ENCODE measurements at places on chromosomes 5 and 9.
A peak's percentile ranks its signal among the peaks of the same experiment; 100 is the strongest.

DNA sequence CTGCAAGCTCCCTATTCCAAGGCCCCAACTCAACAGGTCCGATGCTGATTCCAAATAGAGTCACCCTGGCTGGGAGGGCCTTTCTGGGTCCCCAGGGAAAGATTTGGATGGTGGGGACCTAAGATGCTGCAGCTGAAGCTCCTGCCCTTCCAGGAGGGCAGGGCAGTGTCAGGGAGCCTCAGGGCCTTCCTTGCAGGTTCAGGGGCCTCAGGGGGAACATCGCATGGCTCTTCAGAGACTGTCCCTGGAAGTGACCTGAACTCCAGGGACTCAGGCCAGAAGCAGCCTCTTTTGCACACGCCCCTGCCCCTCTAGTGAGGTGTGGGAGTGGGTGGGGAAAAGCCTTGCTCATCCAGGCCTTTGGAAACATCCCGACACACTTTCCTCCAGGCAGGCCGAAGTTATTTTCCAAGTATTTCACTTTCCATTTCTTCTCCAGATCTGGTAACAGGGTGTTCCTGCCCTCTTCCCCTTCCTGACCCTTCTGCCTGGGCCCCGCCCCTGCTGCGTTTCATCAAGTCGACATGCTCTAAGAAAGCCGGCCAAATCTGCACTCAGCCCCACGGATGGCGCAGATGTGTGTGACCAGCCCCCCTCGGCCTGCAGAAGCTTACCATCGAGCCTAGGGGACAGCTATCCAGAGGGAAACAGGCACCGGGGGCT is 159.5 kb downstream of the FGF18 start:
- H3K27ac ChIP-seq = no peak overlapping the region
- H3K4me3 ChIP-seq = no peak overlapping the region
- DNase-seq = no peak
- peaks cover 4% of the 10 kb centered on the region for H3K27me3 ChIP-seq
- no peaks in the 10 kb centered on the region for H3K36me3 ChIP-seq

GRCh38 chr5:81750308-81751008 is 439 bp downstream of the SSBP2 start:
- no peaks in the 10 kb centered on the region for H3K27me3 ChIP-seq
- no peaks in the 10 kb centered on the region for H3K36me3 ChIP-seq
- H3K27ac ChIP-seq = peak overlapping the region; percentile 92
- H3K4me3 ChIP-seq = peak overlapping the region; percentile 81
- H3K4me1 ChIP-seq = peaks cover 10% of the 10 kb centered on the region
- DNase-seq = peak; percentile 67

DNA sequence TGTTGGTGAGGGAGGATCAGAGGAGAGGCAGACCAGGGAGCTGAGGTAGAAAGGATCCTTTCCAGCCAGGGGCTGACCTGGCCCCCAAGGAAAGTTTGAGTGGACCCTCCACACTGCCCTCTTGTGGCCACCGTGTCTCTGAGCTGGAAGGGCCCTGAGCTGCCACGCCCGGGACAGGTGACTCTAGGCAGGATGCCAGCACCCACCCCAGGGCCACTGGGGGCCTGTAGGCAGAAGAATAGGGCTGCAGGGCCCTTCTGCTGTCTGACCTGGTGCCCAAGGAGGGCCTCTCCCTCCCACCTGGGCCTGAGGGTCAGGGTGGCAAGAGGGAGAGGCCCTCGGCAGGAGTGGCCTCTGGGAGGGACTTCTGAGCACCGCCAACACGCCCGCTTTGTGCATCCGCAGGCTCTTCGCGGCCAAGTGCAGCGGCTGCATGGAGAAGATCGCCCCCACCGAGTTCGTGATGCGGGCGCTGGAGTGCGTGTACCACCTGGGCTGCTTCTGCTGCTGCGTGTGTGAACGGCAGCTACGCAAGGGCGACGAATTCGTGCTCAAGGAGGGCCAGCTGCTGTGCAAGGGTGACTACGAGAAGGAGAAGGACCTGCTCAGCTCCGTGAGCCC is 76.8 kb downstream of the LMX1B start:
- no peaks in the 10 kb centered on the region for H3K4me1 ChIP-seq
- DNase-seq = peak; percentile 70
- H3K36me3 ChIP-seq = no peaks in the 10 kb centered on the region
- H3K27ac ChIP-seq = no peak overlapping the region

GRCh38 chr9:128152133-128153059 is 3.1 kb downstream of the LCN2 start:
- H3K27me3 ChIP-seq = no peaks in the 10 kb centered on the region
- H3K27ac ChIP-seq = no peak overlapping the region
- no peak for DNase-seq

DNA sequence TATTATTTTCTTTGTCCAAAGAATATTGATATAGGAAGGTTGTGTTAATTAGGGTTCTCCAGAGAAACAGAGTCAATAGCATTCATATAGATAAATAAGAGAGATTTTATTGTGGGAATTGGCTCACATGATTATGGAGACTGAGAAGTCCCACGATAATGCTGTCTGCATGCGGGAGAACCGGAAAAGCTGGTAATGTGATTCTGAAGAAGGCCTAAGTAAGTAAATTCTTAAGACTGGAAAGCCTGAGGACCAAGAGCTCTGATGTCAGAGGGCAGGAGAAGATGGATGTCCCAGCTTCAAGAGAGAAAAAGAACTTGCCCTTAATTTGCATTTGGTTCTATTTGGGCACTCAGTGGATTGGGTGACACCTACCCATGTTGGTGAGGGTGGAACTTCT is 307.4 kb upstream of the C9orf72 start:
- no peak overlapping the region for H3K4me3 ChIP-seq
- no peak overlapping the region for H3K27ac ChIP-seq
- H3K27me3 ChIP-seq = no peaks in the 10 kb centered on the region
- H3K4me1 ChIP-seq = no peaks in the 10 kb centered on the region
- H3K36me3 ChIP-seq = no peaks in the 10 kb centered on the region
- DNase-seq = no peak

- H3K27me3 ChIP-seq = no peaks in the 10 kb centered on the region
- H3K27ac ChIP-seq = no peak overlapping the region
- H3K4me3 ChIP-seq = no peak overlapping the region
- DNase-seq = no peak
Observed at GRCh38 chr5:1504069-1504595, 19.6 kb downstream of the LPCAT1 start.
